ENCODE measurements at places on chromosomes 13 and 19. TPM values are rescaled to one million over a fixed set of nuclear protein-coding genes. Genes with fewer than 3 reads are reported as not detected.

Gene ZNF419
- 16.0 TPM for total RNA-seq

DNA sequence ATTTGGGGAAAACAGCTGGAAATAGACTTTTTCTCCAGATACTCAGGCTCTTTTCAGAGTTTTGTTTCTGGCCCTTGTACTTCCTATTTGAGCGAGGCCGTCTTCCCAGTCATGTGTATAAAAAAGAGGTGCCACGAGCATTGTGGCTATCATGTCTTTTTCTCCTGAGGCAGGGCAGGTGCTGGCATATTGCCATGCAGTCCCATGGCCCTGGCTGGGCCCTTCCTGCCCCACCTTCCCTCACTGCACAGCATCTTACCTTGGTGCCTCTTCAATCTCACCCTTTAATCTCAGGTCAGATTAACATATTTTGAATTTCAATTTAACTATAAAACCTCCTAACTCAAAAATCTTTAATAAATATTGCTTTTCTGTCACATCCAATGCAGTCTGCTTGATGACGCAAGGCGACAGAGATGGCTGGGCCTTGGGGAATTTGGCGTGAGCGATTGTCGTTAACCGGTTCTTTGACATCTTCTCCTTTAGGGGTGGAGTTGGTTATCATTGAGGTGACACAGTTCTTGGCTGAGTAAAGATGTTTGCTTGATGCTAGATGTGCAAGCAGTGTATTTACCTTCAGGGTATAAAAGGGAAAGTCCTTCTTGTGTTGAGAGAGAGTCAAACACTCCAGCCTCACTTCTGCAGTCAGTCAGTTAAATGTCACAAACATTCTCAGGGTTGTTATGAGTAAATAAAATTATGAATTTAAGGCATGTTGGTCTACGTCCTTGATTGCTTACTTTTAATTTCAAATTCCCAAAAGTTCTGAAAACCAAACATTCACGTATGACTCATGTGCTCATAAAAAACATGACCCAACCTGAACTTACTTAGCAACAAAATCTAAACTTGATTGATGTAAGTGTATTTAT, 289.9 kb downstream of the MYO16 start:
- H3K36me3 ChIP-seq: no peaks in the 10 kb centered on the region
- no peaks in the 10 kb centered on the region for H3K27me3 ChIP-seq
- peak overlapping the region; percentile 15 for H3K27ac ChIP-seq
- no peaks in the 10 kb centered on the region for H3K4me1 ChIP-seq

DNA sequence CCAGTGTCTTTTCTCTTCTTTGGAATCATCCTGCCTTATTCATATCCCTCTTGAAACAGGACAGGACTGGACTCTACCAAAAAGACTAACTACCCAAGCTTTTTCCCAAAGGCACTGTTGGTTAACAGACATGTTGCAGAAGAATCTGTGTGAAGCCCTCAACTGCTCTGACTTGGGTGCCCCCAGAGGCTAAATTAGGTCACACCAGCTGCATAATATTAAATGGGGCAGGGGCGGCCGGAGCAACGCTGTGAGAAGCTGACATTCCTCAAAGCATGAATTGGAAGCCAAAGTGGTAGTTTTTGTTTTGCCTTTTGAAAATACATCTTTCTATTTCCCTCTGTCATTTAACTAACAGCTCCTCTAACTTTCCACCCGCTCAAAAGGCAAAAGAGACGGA, 185.9 kb downstream of the LHFPL6 start:
- no peak for DNase-seq
- H3K36me3 ChIP-seq: no peaks in the 10 kb centered on the region
- H3K27ac ChIP-seq: no peak overlapping the region
- no peaks in the 10 kb centered on the region for H3K27me3 ChIP-seq
- no peaks in the 10 kb centered on the region for H3K4me1 ChIP-seq
- H3K4me3 ChIP-seq: no peak overlapping the region

Gene C19orf67
- not detected for total RNA-seq

Gene SPTBN4
- total RNA-seq: 5.2 TPM

Gene ELSPBP1
- not detected for total RNA-seq

Gene SHISA7
- total RNA-seq: not detected

Measured in prostate gland (tissue), 2 donors.